ENCODE measurements at places on chromosomes 6 and 20.
A peak's percentile ranks its signal among the peaks of the same experiment; 100 is the strongest.

GRCh38 chr6:111267764-111268333 is 180.5 kb downstream of the SLC16A10 start:
- DNase-seq: no peak

DNA sequence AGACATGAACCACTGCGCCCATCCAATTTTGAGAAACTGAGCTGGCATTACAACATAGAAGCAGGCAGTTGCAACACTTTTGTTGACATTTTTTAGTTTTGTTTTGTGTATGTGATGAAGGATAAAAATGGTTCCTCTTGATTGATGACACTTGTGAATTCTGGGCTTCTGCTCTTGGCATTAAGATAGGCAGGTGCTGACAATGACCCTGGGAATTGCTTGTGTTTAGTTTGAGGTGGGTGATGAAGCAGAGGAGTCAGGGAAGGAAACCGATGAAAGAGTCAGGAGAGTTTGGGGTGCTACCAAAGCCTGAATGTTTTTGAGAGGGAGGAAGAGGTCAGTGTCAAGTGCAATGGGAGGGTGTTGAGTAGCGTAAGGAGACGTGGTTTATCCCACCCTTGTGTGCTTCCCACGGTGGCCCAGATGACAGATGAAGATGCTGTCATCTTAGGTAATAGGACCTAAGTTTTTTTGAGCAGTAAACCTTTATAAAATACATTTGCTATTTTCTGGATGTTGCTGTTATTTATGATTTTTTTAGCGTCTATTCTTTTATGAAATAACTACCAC is 19.4 kb downstream of the CDS2 start:
- no peak for DNase-seq

GRCh38 chr6:165511807-165512206 is 151.2 kb downstream of the PDE10A start:
- no peak for DNase-seq

DNA sequence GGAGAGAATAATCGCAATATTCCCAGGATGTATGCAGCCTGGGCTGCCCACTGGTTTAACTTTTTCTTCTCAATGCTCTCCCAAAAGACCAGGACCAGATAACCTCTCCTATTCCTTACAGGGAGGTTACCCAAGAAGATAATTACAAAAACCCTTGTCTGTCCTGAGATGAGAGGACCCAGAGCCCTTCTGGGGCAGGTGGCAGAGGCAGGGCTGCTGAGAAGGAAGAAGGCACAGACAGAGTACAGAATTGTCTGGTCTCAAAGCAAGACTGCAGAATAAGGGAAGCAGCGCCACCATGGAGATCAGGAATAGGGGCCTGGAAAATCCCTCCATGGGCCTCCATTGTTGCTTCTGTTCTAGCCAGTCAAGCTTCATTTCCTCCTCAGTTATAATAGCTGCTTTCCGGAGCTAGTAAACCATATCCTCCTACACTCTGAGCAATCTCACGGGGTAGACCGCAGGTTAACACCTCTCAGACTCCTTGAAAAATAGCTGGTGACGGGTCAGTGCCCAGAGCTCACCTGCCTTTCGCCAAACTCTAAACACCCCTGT is 463 bp upstream of the HLA-DMB start:
- DNase-seq: no peak

DNA sequence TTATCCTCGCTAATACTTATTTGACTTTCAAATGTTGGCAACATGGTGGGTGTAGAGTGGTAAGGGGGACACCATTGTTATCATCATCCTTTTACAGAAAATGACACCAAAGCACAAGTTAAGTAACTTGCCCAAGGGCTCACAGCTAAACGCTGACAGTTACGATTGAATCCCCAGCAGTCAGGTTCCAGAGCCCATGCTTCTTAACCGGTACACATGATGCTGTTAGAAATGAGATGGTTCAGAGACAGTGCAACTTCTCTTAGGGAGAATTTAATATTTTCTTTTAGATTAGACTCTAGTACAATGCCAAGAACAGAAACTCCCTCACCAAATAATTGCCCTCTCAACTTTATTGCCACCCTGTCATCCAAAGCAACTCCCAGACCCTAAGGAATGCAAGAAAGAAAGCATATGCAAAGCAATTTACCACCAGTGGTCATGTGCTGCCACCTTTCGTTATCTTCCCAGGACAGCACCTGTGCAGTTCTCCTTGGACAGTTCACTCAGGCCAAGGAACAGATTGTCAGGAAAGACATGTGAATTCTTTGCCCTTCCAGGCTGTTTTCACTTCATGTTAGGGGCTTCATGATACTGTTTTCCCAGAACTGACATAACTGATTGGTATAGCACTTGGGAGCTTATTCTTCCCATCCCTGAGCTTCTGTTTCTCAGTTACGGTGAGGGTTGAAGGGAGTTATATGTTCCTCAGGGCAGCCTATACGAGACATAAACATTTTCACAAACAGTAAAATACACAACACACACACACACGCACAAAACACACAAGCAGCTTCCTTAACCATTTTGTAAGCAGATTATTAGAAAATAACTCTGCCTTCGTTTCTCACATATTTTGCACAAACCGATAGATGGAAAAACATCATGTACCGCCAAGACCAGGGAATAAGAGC is 5.1 kb downstream of the HLA-DMA start:
- DNase-seq: peak; percentile 16

- no peak for DNase-seq
These were observed 171.7 kb downstream of the HIVEP2 start for GRCh38 chr6:142773324-142773723.

GRCh38 chr20:38181971-38182370 is 16.9 kb upstream of the TGM2 start:
- no peak for DNase-seq

GRCh38 chr6:30169658-30170614 is 6.6 kb downstream of the TRIM15 start:
- no peak for DNase-seq

- no peak for DNase-seq
These were observed 98.8 kb downstream of the EPB41L2 start for GRCh38 chr6:130964289-130964688.

- no peak for DNase-seq
These were observed 130.5 kb downstream of the CRYBG1 start for GRCh38 chr6:106490974-106491373.

DNA sequence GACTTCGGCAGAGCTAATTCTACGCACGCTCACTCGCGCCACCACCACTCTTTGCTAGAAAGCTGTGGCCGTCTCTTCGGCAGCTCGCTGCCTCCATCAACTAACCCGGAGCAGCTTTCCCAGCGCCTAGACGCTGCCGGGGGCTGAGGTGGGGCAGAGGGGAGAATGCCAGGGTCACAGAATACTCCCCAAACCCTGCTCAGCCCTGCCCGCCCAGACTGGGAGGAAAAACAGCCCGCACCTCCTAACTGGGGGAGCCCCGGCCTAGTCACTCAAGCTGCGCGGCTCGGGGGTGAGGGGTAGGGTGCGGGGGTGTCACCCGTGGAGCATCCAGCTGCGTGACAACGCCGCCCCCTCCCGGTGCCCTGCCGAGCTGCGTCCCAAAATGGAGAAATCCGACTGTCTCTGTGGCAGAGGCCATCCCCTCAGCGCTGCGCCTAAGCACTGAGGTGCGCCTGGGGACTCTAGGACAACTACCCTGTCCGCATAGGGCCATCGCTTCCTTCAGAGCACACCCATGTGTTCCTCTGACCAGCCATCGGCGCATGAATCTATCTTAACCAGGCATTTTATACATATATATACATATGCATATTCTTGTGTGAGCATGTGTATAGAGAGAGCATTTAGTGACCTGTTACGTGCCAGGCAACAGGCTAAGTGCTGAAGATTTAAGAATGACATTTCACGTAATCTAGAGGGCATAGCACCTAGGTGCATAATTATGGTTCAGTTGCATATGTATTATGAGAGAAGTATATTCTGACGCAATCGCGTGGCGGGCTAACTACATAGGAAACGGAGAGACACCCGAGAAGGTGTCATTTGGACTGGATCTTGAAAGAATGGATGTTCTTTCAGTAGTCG is 1.5 kb upstream of the TENT5A start:
- peak; percentile 39 for DNase-seq

DNA sequence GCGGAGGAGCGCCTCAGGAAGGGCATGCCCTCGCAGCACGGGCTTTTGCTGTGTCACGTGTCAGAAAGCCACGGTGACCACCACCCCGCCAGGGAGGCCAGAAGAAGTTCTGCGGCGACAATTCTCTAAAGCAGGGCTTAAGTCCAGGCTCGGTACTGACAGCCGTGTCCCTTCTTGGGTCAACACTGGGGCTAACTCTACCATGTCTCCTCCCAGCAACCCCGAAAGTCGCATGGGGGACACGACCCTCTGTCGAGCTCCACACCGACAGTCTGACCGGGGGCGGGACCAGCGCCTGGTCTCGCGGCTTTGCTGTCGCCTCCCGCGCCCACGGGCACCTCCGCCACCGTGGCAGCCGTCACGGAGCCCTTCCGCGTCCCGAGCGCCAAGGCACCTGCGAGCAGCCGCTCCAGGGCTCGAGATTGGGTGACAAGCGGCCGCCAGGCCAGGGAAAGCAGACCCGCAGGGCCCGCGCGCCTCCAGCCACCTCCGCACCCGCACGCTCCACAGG is 534 bp downstream of the NANP start:
- DNase-seq: no peak

DNA sequence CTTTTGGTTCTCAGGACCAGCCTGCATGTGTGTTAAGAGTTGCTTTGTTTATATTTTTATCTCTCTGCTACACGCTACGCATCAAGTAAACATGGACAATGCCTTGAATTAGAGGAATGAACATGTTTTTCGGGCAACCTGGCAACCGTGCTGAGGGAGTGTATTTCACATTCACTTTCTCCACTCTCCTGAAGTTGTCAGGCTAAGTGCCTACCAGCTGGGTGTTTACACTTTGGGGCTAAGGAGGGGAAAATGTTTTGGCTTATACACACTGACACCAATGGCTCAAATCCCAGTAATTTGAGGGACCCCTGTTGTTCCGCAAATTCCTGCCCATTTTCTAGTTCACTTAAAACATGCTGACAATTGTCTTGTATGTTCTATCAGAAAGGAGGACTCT is 141.5 kb upstream of the PDE7B start:
- no peak for DNase-seq

DNA sequence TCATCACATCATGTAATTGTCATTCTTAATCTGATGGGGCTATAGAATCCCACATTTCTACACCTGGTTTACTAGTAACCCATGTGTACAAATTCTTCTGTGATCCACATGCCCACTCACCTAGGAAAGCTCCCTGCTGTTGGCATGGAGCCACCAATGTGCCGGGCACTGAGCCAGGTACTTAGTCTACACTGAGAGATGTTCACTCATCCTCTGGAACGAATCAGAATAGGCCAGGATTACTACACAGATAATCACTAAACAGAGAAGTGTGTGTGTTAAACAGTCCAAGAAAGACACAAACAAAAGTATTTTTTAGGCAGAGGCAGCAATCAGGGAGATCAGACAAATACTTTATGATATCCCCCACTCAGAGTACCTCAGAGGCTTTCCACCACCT is 193.2 kb upstream of the VGLL2 start:
- peak; percentile 49 for DNase-seq

- no peak for DNase-seq
These were observed 32.8 kb downstream of the PPP1R14C start for GRCh38 chr6:150175586-150176151.

DNA sequence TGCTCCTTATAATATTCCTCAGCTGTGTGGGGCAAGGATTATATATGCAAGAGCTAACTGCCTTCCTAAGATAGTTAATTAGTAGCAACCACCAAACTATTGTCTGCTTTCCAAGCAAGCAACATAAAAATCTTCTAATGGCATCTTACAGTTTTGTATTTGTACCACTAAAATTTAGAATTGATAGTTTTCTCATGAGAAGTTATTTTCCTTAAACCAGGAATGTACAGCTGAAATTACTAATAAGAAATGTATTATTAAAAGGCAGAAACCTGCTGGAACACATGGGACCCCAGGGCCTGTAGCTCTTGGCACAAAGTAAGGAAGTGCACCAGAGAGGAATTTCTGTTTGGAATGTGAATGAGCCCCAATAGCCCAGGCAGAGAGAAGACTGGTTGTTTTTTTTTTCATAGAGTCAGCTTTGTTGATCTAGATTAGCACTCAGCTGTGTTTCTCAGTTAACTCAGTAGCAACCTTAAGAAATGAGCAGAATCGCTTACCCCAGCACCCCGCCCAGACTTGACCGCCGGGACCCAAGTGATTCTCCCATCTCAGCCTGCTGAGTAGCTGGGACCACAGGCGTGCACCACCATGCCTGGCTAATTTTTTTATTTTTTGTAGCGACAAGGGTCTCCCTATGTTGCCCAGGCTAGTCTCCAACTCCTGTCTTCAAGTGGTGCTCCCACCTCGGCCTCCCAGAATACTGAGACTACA is 2.6 kb downstream of the MGME1 start:
- no peak for DNase-seq

- no peak for DNase-seq
These were observed 14.3 kb downstream of the TTPAL start for GRCh38 chr20:44489931-44490330.

DNA sequence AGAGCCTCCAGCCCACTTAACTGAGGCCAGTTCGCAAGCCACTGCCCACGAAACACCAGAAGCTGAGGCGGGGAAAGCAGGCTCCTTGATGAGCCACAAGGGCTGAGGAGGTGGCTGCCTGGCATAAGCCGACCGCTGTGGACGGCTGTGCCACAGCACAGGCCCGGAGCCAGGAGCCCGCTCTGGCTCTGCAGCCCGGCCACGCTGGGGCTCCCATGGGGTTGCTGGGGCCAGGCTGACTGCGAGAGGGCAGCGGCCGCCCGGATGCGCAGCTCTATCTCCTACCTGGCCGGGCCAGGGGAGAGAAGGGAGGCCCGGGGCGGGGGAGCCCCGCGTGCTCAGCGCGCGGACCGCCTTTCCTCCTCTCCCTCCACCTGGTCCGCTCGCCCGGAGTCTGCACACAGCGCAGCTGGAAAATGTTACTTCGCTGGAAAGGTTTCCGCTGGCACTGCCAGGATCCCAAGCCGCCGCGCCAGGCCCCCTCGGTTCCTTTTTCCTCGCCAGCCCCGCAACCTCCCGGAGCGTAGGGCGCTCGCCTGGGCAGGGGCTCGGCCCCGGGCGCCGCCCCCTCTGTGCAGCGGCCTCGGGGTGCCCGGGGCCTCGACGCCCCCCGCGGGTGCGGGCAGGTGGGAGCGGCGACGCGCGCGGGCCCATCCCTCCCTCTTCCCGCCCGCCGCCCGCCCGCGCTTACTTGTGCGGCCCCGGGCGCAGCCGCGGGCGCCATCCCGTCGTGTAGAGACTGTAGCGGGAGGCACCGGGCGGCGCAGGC is 657 bp downstream of the EMILIN3 start:
- no peak for DNase-seq

DNA sequence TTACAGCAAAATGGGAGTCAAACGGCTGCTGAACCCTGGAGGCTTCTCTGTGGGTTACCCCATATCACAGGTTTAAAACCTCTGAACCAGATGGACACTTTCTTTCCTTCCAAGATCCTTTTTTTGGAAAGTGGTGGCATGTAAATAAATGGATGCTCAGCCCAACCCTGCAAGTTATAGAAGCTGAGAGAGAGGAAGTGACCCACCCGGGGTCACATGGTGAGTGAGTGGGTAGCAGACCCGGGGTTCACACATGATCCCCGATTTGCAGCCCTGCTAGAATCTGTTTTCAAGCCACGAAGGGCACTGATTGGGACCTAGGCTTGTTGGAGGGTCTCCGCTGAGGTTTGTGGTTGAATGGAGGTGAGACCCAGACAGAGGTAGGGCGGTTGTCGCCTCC is 32.0 kb downstream of the SIRPA start:
- no peak for DNase-seq
